KBM-7 (cell line): ENCODE measurements at places on chromosomes 11 and 22.

GRCh38 chr11:77444261-77444660, 29.6 kb downstream of the PAK1 start:
- DNase-seq: no peak

GRCh38 chr11:37907436-37908218, 1309.6 kb upstream of the RAG2 start:
- DNase-seq: no peak

DNA sequence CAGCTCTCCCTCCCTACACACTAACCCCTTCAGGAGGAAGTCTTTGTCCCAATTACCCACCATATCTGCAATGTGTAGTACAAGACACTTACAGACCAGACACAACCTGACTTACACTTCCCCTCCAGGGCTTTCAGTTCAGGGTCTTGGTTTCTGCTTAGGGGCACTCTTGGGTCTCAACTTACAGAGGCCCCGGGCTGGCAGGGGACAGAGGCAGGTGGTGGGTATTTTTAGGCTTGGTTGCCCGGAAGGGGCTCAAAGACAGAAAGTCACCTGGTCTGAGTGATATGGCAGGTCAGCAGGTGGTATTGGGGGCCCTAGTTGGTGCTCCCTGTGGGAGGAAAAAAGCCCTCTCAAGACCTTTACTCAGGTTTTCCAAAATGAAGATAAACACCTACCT, 3.4 kb upstream of the TMEM184B start:
- DNase-seq: peak; percentile 58

DNA sequence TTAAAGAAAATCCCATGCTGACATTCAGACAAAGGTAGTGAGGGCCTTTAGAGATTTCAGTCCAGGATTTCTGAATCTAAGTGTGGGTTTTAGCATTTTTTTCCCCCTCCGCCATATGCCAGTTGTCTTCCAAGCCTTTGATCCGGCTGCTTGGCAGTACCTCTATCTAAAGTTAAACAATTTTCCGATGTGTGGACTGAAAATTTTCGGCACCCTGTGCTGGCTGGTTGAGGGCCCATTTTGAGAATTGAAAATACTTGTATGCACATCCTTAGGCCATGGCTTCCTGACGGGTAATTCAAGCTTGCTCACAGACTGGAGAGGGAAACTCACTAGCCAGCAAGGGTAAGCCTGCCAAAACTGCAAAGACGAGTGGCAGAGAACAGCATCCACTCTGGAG, 131.9 kb upstream of the NARS2 start:
- no peak for DNase-seq

DNA sequence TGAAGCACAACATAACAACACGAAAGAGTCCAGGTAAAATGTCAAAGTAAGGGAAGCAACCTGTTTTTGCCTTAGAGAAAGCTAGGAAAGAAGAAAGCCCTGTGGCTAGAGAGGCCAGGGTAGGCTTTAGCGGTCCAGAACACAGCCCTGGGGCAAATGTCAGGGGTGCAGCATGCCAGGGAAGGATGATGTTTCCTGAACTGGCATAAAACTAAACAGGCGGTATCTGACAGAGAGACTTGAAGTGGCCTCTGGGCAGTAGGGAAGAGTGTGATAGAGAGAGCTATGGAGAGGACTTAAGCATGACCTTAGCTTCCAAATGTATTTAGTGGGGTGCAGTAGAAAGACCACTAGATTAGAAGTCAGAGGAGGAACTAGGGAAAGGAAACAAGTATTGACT, 103.5 kb downstream of the KCNC1 start:
- DNase-seq: no peak

DNA sequence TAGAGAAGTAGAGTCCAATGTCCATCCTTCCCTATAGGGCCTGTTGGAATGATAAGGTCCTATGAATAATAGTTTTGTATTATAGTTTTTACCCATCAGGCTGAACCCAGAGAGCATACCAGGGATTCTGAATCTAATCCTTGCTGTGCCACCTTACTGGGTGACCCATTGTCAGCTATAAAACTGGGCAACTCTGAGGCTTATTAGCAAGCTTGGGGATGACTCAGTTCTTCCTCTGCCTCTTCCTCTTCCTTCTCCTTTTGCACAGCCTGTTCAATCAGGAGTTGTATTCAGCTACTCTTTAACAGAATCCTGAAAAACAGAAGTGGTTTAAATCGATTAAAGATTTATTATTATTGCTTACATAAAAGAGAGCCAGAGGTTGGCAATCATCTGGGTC, 8.9 kb downstream of the HEPHL1 start:
- no peak for DNase-seq

GRCh38 chr11:131203040-131203439, 167.4 kb upstream of the NTM start:
- no peak for DNase-seq

DNA sequence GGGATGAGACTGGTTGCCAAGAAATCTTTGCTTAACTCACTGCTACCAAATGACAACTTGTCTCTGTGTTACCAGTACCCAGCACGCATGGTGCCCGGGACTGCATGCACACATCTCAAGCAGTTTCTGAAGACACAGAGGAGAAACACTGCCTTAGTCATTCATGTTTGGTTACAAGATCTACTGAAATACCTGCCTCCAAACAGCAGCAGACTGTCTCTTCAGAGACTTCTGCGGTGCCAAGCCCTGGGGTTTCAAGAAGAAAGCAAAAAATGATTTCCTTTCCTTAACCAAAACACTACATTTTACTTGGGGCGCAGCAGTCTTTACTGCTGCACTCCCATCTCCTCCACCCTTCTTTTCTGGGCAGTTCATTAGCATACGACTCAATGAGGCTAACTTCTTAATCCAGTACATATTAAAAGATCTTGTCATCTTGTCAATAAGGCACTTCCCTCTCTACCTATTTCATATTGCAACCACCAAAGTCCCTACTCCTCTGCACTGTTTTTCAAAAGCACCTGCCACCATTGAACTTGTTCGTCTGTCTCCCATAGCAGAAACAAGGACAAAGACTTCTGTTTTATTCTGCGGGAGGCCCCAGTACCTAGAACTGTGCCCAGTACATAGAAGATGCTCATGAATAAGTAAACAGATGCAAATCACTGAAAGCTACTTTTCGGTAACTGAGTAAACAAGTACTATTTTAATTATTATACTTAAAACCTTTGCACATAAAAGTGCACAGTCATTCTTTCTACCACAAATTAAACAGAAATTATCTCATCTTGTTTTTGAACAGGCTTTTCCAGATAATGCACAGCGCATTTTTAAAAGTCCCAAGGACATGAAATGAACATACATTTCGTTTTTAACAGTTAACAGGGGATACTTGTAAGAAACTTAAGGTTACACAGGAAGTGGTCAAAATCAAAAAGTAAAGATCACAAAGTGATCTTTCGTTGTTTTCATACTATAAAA, 4.0 kb downstream of the NAP1L4 start:
- DNase-seq: no peak

GRCh38 chr22:50605613-50606074, 5.1 kb downstream of the MAPK8IP2 start:
- no peak for DNase-seq

GRCh38 chr11:82858556-82859091, 41.6 kb downstream of the PRCP start:
- DNase-seq: no peak

DNA sequence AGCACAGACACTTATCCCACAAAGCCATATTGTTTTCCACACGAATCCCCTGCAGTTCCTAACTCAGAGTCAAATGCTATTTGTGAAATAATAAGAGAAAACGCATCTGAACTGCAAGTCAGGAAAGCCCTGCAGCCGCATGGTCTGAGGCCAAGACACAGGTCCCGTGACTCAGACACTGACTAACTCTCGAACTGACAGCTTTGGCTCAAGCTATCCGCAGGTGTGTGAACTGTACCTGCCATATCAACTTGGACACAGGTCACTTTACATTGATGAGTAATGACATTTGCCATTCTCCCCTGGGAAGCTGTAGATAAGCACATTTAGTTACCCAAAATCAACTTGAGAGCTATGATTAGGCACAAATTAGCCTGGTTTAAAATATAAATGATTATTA, 34.9 kb upstream of the NFRKB start:
- DNase-seq: no peak

GRCh38 chr11:134478611-134479010, 66.6 kb upstream of the B3GAT1 start:
- no peak for DNase-seq

- DNase-seq: no peak
These were observed 16.2 kb upstream of the RNASEH2C start for GRCh38 chr11:65736810-65737209.

DNA sequence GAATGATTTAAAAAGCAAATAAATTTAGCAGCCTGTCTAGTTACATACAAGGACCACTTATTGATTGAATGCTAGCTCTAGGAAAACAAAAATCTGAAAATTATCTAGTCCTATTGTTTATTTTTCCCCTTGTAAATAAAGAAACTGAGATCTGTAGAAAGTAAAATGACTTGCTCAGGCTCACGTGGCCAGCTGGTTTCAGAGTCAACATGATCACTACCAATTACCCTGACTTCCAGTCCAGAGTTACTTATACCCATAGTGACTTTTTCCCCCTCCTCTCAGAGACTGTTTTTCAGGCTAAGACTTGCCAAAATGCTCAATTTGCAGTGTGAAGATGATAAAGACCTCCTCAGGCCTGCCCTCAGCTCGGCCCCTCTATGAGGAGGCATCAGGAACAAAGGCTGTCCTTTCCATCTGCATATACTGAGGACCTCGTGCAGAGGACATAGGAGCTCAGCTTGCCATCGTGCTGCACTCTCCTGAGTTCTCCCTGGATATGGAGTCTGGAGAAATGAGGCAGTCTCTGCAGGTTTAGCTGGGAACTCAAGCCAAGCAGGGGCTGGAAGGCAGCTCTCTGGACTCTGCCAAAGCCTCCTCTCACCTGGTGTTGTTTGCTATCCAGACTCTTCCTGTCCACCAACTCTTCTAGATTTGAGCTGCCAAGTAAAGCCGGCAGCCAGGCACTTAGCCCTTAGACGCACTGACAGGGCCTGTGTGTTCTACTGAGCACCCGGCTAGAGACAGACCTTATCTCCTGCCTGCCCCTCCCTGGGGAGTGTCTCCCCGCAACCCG, 883.3 kb downstream of the NTM start:
- DNase-seq: no peak

DNA sequence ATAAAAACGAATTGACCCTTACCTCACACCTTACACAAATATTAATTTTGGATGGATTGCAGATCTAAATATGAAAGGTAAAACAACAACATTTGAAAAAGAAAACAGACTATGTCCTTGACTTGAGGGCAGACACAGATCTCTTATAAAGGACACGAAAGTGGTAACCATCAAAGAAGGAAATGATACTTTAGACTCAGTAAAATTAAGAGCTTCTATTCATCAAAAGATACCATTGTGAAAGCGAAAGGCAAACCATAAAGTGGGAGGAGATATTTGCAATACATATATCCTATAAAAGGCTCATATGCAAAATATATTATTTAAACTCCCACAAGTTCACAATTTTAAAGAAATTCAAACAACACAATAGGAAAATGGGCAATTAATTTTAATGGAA, 5.0 kb downstream of the HEPACAM start:
- DNase-seq: no peak

DNA sequence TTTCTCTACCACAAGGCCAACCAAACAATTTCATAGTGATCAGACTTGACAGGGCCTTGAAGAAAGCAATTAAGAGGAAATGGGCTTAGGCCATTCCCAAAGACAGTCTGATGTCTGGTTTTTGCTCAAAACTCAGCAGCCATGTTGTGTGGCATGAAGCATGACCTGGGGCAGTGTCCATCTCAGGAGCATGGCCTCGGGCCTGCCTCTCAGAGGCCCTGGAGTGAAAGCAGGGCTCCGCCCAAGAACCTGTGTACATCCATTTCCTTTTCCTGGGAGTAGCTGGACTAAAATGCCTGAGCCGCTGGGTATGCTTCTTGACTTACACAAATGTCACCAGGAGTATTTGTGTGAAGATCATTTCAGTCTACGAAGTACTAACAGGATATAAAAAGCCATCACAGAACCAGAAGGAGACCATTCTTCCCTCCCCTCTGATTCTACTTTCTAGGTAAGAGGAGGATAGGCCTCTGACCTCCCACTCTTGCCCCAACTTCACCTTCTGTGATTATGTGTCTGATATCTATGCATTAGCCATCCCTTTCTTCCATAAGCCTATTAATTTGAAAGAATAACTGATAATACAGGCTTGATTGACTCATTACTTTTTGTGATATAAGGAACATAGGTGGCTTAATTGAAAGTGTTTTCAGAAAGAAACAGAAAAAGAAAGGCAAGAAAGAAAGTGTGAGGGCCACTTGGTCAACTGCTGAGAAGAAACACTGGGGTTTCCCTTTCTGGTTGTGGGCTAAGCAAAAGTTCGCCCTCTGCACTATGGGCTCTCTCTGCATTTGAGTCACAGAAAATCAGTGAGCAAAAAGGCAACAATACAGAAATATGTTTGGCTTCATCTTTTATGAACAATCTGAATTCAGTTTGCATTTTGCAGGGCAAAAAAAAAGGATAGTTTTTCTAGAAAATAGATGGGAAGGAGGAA, 188.6 kb upstream of the MTMR2 start:
- DNase-seq: no peak

DNA sequence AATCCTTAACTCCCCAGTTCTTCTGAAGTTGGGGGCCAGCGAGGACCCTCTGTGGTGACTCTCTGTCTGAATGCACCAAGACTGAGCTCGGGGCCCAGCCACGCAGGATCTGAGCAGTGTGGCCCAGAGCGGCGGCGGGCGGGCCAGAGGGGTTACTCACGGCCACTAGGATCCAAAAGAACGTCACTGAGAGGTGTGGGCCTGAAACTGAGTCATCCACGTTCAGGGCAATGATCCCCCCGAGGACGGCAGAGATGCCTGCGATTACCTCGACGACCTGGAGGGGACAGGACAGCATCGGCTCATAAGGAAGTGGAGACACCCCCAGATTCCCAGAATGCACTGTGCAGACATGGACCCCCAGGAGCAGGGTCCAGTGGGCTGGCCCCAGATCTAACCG, 11.2 kb downstream of the MLC1 start:
- no peak for DNase-seq

- DNase-seq: no peak
These were observed 393.5 kb downstream of the MN1 start for GRCh38 chr22:27408068-27408467.

DNA sequence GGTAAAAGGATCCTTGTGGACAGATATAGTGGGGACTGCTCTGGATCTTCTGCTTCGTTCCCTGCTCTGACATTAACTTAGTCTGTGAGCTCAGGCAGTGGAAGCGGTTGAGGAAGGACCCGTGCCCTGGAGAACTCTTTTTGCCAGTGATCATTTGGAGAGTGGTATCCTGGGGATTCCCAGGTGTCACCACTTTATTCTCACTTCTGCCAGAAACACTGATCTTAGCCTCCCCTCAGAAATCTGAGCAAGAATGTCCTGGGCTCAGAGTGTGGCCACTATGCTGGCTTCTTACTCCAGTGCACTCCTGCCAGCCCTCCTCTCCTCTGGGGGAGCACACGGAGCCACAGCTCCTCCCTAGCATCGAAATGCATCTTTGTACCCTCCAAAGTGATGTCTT, 7.6 kb upstream of the PHOX2A start:
- no peak for DNase-seq
